NCI-H187 treated with DMSO at 0.1 percent for 48 hours (cell line): ENCODE measurements at places on chromosomes 2 and 18.

DNA sequence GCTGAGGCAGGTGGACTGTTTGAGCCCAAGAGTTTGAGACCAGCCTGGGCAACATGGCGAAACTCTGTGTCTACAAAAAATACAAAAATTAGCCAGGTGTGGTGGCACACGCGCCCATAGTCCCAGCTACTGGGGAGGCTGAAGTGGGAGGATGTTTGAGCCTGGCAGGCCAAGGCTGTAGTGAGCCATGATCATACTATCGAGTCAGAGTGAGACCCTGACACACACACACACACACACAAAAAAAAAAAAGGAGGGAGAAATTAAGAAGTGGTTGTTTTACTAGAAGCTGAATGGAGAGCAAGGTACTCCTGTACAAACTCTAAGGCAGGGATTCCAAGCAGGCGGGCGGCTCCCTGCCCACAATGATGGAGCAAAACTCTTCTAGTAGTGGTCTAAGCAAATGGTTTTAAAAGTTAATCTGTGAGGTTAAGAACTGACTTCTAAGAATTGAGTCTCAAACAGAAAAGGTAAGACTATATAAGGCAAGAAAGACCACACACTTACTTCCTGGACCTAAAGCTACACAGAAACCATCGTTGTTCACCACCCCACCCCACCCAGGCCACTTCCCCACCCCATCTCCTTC, 2.6 kb downstream of the ANKRD44 start:
- DNase-seq = no peak

DNA sequence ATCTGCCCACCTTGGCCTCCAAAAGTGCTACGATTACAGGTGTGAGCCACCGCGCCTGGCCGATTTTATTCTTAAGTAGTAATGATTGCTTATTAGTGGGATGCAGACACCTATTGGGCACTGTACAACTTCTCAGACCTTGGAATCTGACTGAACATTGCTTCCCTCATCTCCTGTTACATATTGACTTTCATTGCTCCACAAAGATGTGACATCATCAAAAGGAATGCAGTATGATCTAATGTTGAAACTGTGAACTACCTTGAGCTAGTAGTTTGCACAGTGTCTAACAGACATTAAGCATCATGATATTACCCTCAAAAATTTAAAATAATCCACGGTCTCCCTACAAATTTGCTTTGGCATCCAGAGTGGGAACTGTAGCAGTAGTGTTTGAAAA, 109.8 kb upstream of the SIX2 start:
- no peak for DNase-seq

- DNase-seq = no peak
Observed at GRCh38 chr18:37577051-37577611, 11.5 kb upstream of the CELF4 start.

DNA sequence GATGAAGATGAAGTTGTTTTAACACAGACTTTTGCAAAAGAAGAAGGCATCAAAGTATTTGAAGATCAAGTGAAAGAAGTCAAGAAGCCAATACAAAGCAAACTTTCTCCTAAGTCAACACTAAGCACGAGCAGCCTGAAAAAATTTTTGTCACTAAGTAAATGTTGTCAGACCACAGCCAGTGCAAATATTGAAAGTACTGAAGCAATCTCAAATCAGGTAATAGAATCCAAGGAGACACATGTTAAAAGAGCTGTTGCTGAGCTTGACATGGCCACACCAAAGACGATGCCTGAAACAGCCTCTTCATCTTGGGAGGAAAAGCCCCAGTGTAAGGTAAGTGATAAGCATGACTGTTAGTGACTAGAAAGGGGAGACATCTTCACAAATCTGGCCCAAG, 75.1 kb downstream of the FSIP2 start:
- DNase-seq = no peak

DNA sequence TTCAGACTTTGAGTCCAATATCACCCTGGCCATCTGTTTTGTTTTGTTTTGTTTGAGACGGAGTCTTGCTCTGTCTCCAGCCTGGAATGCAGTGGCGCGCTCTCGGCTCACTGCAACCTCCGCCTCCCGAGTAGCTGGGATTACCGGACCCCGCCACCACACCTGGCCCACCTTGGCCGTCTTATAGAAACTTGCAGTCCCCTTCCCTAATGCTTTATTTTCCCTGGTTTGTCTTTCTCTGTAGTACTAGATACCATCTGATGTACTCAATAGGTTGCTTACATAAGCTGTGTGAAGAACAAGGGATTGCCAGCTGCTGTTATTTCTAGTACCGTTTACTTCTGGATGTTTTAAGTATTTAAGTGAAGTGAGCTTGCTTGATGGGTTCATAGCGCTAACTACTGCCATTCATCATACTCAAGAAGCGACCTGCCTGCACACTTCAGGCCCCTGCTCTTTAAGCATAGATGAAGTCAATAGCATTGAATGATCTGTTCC, 1.2 kb downstream of the RPL31 start:
- DNase-seq = no peak

DNA sequence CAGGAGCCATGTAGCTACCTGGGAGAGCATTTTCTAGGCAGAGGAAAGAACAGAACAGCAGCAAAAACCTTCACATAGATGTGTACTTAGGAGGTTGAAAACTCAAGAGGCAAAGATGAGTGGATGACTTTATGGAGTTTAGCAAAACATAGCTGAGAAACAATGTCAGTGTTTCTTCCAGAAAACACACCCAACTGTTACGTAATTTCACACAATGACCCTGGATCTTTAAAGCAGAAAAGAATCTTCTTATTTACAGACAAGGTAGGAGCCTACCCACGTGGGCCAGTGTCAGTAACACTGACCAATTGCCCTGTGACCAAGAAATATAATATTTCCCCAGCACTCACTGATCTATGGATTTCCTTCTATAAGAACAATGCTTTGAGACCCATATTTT, 254.6 kb downstream of the CDH20 start:
- no peak for DNase-seq
